ENCODE measurements at places on chromosomes 1 and 21. TPM values are rescaled to one million over a fixed set of nuclear protein-coding genes. Genes with fewer than 3 reads are reported as not detected.

Gene NUP210L
- total RNA-seq: not detected

Gene MAP10
- total RNA-seq: 3.2 TPM

DNA sequence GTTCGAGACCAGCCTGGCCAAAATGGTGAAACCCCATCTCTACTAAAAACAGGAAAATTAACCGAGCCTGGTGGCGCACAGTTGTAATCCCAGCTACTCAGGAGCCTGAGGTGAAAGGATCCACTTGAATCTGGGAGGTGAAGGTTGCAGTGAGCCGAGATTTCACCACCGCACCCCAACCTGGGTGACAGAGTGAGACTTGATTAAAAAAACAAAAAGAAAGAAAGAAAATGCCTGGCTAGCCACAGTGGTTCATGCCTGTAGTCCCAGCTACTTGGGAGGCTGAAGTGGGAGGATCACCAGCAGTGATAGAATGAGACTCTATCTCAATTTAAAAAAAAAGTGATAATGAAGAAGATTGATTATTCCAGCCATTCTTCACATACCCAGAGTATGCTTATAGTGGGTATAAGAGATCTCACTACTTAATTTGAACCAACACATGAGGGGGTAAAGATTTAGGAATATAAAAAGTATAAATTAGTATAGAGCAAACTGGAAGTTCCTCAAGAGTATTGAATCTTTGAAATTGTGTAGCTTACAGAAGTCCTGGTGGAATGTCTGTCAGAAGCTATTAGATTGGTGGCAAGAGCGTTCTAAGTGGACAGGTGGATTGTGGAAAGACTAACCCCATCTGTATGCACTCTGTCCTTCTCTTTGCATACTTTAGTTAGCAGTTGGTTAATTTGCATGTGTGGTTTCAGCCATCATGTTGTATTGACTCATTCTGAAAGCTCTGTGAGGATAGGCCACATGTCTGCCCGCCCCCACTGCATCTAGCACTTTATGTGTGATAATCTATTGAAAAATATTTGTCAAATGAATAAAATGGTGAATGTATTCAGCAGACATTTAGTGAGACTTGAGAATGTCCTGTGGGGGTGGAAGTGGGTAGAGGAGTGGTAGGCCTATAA lies 25.0 kb downstream of the RLF start:
- DNase-seq: no peak

DNA sequence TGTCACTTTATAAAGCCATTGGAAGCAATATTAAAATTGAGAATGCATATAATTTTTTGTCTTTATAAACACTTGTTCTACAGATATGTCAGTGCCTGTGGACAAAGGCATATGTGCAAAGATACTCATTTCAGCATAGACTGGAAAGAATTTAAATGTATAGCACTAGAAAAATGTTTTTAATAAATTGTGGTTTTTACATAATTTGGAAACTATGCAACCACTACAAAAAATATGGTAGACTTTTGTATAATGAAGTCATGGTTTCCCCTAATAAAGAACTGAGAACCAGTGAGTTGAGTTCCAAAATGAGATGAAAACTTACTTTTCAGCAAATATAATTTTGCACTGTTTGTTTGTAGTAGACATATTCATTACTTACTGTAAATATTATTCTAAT lies 48.5 kb downstream of the BRINP3 start:
- DNase-seq: no peak

- DNase-seq: no peak
These were observed 35.9 kb upstream of the RD3 start for GRCh38 chr1:211527888-211528287.

GRCh38 chr1:246508897-246509688 lies 2.0 kb upstream of the SMYD3 start:
- no peak for DNase-seq

DNA sequence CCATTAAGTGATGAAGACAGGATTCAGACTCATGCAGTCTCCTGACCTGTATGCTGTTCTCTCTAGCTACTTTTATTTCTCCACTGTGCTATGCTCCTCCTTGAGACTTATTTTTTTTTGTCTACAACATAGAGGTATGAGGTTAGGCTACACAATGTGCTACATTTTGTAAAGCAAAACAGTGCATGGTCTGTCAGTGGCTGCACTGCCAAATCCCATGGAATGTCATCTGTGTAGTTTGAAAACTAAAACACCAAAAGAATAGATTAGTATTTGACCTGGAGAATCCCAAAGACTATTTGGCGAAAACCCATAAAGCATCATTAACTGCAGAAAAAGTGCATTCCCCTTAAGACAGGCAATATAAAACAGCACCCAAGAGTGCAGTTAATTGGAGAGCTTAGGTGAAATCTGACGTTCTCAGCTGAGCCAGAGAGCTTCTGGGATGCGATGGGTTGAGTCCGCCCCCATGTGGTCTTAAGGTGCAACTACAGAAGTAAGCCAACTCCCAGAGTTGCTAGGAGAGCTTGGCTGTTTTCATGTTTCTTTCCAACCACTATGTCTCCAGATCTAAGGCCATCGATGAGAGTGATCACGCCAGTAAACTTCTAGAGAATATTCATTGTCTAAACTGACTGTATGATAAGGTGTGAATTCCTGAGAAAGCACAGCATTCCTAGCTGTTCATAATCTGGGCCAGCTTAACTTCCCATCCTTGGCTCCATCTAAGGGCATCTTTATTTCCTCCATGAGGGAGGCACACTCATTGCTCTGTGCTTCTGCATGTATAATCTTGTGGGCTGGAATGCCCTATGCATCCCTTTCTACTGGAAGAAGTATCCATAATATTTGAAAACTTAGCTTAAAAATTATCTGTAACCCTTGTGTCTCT lies 20.7 kb upstream of the CYP2J2 start:
- DNase-seq: no peak

- DNase-seq: no peak
These were observed 290.3 kb upstream of the NRIP1 start for GRCh38 chr21:15355066-15355465.

- DNase-seq: no peak
These were observed 34.4 kb downstream of the C21orf91 start for GRCh38 chr21:17784604-17785402.

- DNase-seq: no peak
These were observed 879.4 kb downstream of the MRPL39 start for GRCh38 chr21:24727803-24728440.

DNA sequence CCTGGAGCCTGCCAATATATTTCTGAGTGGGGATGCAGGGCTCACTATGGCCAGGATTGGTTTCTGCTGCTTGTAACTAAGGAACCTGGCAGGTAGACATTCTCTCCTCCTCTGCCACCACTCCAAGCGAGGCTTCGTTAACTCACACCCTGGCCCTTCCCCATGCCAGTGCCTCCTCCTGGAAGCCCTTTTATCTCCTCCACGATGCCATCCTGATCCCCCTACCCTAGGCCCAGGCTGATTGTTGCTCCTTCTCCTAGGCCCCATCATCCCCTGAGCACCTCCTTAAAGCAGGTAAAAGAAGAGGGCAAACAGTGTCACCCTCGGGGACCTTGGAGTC lies 118.5 kb downstream of the DMRTB1 start:
- no peak for DNase-seq

DNA sequence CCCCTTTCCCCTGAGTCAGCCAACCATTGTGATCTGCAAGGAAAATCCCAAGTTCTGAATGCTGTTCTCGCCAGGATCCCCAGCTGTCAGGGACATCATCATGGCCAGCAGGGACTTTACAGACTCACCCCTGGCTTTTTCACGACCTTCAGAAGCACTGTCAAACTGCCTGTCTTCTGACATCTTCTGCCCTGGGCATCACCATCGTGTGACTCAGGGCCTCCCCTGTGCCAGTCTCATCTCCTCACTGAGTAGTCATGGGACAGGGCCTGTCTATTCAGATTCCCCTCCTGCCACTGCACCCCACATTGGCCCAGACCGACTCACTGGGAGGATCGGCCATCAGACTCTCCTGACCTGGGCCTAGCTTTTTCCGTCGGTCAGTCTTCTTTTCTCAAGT lies 72.5 kb upstream of the VAMP3 start:
- DNase-seq: no peak

- DNase-seq: no peak
These were observed 3.9 kb upstream of the AJAP1 start for GRCh38 chr1:4650481-4650880.

DNA sequence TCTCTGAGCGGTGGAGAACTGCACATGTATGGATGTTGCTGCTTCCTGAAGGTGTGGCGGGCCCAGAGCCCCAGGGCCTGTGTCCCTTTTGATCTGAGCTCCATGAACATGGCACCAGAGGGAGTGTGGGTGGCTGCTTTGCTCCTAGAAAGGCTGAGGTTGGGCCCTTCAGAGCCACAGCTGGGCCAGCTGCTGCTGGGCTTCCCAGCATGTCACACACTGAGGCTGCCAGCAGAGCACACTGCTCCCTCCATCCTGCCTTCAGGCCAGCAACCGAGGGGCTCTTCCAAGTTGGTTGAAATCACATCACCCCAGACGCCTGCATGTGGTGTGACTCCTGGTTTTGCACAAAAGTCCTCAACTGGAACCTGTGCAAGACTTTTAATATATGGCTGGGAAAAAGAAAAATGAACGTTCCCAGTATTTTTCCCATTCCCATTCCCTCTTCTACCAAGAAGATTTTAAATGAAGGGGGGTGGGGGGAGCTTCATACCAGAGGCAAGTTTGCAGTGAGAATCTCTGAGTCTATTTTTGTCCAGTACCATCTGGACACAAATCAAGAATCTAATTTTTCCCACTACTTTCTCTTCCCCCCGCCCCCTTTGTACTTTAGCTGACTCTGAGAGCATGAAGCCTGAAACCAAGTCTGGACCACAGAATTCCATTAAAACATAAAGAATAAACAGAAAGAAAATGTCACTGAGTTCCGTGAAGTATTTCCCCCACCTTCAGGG lies 26.2 kb upstream of the NGF start:
- DNase-seq: no peak

DNA sequence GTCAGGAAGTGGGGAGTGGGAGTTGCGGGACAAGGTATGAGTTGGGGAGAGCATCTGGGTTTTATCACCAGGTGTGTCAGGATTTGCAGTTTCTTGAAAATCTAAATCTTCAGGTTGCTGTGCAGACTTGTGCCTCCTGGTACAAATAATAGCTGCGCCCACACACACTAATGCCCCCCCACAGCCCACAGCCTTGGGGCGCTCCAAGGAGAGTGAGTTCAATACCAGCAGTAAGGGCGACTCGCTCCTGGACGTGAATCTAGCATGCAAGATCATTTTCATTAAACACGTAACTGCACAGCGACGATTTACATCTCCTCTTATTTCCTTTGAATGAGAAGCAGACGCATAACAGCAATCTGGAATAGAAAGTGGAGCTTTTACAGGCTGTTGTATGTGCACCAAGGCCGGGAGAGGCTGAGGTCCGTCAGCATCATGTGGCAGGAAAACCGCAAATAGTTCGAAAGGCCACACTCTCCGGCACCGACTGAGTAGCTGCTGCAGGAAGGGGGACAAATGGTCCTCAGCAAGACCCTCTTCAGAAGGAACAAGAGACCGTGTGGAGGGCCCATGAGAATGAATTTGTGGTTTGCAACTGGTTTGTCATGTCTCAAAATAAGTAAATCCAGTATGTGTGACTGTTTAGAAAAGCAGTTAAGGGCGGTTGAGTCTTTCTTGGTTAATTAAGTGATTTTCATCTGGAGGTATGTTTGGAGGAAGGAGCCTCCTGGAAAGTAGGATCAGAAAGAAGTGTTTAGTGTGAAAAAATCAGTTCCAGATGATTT lies 439.5 kb downstream of the SMYD3 start:
- DNase-seq: no peak

GRCh38 chr1:192557841-192558595 lies 17.6 kb upstream of the RGS1 start:
- no peak for DNase-seq

All from right atrium auricular region (tissue), 2 donors.